ENCODE measurements at places on chromosomes 13 and 19. TPM values are rescaled to one million over a fixed set of nuclear protein-coding genes. Genes with fewer than 3 reads are reported as not detected.
A peak's percentile ranks its signal among the peaks of the same experiment; 100 is the strongest.

GRCh38 chr13:22082030-22082429 lies 411.2 kb downstream of the FGF9 start:
- H3K27me3 ChIP-seq = no peaks in the 10 kb centered on the region
- peaks cover 25% of the 10 kb centered on the region for H3K4me1 ChIP-seq
- H3K27ac ChIP-seq = no peak overlapping the region
- H3K36me3 ChIP-seq = peaks cover 5% of the 10 kb centered on the region
- H3K4me3 ChIP-seq = no peak overlapping the region

DNA sequence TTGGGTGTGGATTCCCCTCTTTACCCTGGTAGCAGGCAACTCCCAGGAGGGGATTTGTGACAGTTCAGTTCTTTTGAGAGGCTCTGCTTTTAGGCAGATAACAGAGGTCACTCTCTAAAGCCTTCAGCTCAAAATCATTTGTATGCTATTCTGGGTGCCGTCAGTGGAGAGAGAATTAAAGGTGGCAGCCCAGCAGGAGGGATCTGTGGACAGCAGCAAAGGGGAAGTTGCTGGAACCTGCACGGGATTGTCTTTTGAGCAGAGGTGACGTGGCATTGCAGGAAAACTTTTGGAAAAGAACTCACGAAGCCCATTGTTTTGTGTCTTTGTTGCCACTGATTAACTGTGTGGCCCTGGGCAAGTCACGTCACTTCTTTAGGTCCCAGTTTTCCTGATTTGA lies 62.4 kb upstream of the C1QTNF9 start:
- no peak overlapping the region for H3K4me3 ChIP-seq
- no peak for DNase-seq
- peaks cover 5% of the 10 kb centered on the region for H3K36me3 ChIP-seq
- no peak overlapping the region for H3K27ac ChIP-seq
- H3K27me3 ChIP-seq = no peaks in the 10 kb centered on the region
- peaks cover 23% of the 10 kb centered on the region for H3K4me1 ChIP-seq

GRCh38 chr19:2288338-2288817 lies 6.4 kb upstream of the PEAK3 start:
- peak overlapping the region; percentile 91 for H3K27ac ChIP-seq
- H3K36me3 ChIP-seq = peaks cover 6% of the 10 kb centered on the region
- H3K4me3 ChIP-seq = peak overlapping the region; percentile 78
- H3K4me1 ChIP-seq = peaks cover 22% of the 10 kb centered on the region
- DNase-seq = no peak

DNA sequence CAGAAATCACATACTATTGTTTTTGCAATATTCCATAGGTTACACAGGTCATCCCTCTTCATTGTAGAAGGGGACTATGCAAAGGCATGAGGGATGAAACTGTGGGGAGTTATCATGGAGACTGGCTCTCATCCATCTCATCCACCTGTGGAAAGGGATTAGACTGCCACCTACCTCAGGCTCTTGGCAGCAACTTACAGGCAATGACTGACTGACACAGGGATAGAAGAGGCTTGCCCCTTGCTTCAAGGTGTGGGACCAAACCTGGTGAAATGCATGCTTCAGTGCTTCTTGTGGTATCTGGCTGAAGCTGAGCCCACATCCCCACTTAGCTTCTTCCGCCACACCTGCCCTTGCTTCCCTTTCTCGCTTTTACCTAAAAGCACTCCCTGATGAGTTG lies 341.3 kb downstream of the GPC5 start:
- H3K27ac ChIP-seq = no peak overlapping the region
- DNase-seq = no peak
- no peaks in the 10 kb centered on the region for H3K36me3 ChIP-seq
- no peaks in the 10 kb centered on the region for H3K4me1 ChIP-seq
- H3K4me3 ChIP-seq = no peak overlapping the region

- H3K27ac ChIP-seq = no peak overlapping the region
- peaks cover 26% of the 10 kb centered on the region for H3K27me3 ChIP-seq
- H3K4me1 ChIP-seq = no peaks in the 10 kb centered on the region
- no peak for DNase-seq
- H3K36me3 ChIP-seq = no peaks in the 10 kb centered on the region
- H3K4me3 ChIP-seq = no peak overlapping the region
Measured at GRCh38 chr13:20109037-20109436, 51.8 kb downstream of the GJA3 start.

KASH5 gene
- total RNA-seq = not detected

DNA sequence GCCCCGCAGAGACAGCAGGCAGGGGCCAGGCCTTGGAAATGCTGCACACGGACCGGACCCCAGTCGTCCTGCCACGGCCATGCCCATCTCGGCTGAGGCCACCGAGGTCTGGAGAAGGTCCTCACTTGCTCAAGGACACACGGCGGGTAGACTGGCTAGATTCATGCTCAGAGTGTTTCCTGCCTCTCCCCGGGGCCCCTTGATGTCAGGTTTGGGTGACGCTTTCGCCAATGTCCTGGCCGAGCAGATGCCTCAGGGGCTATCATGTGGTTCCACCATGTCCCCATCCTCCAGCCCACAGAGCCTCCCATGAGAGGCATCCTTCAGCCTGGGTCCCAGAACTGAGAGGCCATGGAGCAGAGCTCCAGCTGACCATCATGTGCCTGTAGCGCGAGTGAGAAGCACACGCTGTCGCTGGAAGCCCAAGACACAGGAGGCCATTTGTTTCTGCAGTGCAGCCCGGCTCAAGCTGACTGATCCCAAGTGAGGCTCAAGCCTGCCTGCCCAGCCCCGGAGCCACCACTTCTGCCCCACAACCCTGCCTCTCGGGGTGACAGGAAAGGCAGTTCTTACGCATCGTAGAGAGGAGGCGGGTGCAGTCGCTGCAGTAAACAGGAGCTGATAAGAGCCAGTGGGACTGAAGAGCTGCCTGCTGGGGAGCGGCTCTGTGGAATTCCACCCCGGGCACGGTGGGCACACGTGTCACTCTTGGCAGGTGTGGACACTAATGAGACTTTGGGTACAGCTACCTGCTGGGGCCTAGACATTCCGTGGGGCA lies 53.9 kb upstream of the GAS6 start:
- H3K4me1 ChIP-seq = no peaks in the 10 kb centered on the region
- no peak overlapping the region for H3K4me3 ChIP-seq
- DNase-seq = peak; percentile 37

DNA sequence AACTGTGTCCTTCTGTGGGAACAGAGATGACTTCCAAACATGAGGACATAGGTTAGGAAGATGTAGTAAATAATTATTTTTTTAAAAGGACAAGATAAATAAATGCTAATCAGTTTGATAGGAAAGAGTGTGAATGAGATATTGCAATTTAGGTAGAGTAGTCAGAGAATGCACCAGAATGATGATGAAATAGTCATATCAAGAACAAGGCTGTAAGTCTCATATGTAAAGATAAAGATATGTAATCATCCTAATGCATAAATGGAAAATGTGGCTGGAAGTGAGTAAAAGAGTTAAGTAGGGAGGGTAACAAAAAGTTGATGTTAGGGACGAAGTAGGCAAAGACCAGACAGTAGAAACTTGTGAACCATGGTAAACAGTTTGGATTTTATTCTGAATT lies 1041.7 kb upstream of the MIR17HG start:
- no peak overlapping the region for H3K27ac ChIP-seq
- DNase-seq = no peak
- H3K4me3 ChIP-seq = no peak overlapping the region
- no peaks in the 10 kb centered on the region for H3K27me3 ChIP-seq
- no peaks in the 10 kb centered on the region for H3K4me1 ChIP-seq

DNA sequence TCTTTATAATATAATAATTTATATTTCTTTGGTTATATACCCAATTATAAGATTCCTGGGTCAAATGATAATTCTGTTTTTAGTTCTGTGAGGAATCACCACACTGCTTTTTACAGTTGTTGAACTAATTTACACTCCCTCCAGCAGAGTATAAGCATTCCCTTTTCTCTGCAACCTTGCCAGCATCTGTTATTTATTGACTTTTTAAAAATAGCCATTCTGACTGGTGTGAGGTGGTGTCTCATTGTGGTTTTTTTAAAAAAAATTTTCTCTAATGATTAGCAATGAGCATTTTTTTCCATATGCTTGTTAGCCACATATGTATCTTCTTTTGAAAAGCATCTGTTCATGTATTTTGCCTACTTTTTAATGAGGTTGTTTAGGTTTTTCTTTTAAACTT lies 122.2 kb downstream of the ZNF486 start:
- no peaks in the 10 kb centered on the region for H3K4me1 ChIP-seq
- no peak overlapping the region for H3K4me3 ChIP-seq
- DNase-seq = no peak
- H3K27me3 ChIP-seq = no peaks in the 10 kb centered on the region
- H3K27ac ChIP-seq = no peak overlapping the region

- no peaks in the 10 kb centered on the region for H3K4me1 ChIP-seq
- no peaks in the 10 kb centered on the region for H3K27me3 ChIP-seq
- H3K27ac ChIP-seq = no peak overlapping the region
- H3K36me3 ChIP-seq = no peaks in the 10 kb centered on the region
Measured at GRCh38 chr13:78409172-78409571, 194.2 kb downstream of the POU4F1 start.

DNA sequence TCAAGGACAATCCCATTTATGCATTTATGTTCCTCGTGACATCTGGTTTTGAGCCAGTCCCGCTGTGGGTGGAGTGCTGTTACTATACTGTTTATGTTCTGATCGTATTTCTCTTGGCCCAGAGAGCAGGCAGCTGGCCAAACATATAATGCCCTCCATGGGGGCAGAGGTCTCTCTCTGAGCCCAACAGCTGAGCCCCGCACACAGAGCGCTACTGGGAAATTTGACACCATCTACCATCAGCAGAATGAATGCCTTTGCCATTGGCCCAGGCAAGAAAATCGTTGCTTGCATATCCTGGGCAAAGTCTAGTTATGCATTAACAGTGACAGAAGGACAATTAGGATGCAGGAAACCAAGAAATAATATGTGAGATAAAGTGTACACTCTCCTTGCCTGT lies 126.8 kb upstream of the CACNA1A start:
- no peak for DNase-seq
- H3K36me3 ChIP-seq = no peaks in the 10 kb centered on the region
- H3K4me3 ChIP-seq = no peak overlapping the region
- H3K27ac ChIP-seq = no peak overlapping the region
- no peaks in the 10 kb centered on the region for H3K27me3 ChIP-seq

DNA sequence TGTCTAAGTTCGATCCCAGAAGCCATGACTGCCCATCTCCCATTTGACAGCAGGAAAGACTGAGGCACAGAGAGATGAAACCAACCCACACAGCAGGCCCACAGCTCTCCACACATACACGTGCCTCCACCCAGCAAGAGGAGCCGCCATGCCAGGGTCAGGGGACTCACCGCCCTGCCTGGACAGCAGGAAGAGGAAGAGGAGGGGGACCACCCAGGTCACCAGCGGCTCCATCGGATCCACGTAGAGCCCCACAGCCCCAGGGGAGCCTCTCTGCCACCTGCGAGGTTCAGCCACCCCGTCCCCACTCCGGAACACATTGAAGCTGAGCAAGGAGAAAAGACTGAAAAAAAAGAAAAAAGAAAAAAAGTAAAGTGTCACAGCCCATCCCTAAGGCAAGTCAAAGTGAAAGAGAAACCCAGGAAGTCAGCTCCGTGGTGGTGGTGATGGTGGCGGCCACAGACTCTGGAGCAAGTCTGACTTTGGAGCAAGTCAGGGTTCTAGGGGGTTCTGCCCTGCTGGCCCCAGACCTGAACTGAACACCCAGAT lies at the start of gene IL12RB1:
Gene IL12RB1 (minus strand): TSS at position 345 of the 549 bp plus-strand sequence. CDS start 111 bp downstream, at position 234.
- H3K4me1 ChIP-seq = peaks cover 69% of the 10 kb centered on the region
- peak within 1 kb of the TSS; percentile 95 for H3K4me3 ChIP-seq
- DNase-seq = peak; percentile 91
- H3K27me3 ChIP-seq = no peaks in the 10 kb centered on the region
- peak within 1 kb of the TSS; percentile 99 for H3K27ac ChIP-seq

DNA sequence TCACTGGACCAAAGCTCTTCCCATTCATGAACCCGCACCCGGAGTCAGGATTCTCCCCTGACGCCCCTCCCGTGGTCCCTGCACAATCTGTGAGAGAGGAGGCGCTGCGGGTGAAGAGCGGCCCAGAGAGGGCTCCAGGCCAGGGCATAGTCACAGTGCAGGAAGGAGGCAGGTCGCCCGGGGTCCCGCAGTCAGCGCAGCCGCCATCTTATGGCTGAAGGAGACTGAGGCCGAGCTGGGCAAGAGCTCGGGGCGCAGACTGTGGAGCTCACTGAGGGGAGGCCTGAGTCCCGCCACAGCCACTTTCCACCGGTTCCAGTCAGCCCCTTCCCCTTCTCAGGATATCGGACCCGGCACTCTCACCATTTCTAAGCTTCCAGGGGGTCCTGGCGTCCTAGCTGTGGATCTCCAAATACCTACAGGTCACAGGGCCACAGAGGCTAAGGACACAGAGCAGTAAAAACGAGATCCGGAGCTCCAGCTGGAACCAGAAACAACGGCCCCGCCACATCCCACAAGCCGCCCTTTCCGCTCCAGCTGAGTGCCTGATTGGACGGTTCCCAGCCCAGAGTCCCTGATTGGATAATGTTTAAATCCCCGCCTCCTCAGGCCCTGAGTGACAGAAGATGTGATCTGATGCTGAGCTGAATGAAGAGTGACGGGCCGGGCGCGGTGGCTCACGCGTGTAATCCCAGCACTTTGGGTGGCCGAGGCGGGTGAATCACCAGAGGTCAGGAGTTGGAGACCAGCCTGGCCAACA lies at the start of gene ZNF99:
Gene ZNF99 (minus strand): TSS at position 501 of the 760 bp plus-strand sequence. CDS start 135 bp downstream, at position 366.
- DNase-seq = no peak
- no peak within 1 kb of the TSS for H3K27ac ChIP-seq
- H3K4me1 ChIP-seq = no peaks in the 10 kb centered on the region

KL gene
- total RNA-seq = 0.23 TPM

DNA sequence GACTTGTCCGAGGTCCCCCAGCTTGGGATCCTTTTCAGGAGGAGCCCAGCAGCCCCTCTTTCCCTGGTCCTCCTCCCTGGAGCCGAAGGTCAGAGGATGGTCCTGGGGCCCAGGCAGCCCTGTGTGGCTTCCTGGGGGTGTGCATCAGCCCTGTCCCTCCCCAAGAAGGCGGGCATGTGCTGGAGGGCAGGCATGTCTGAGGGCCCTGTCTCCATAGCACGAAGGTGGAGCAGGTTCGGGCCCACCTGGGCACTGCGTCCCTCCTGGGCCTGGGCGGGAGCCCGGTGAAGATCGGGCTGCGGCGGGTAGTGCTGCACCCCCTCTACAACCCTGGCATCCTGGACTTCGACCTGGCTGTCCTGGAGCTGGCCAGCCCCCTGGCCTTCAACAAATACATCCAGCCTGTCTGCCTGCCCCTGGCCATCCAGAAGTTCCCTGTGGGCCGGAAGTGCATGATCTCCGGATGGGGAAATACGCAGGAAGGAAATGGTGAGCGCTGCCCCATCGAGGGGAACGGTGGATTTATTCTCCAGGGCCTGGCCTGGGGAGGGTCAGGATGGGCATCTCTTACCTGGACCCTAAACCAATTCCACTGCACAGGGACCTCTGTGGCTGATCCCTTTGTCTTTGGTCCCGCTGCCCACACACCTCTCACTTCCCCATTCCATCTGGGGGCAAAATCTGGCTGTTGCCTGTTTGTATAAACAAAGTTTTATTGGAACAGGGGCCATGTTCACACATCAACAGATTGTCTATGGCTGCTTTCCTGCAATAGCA lies 10.9 kb downstream of the TIMM13 start:
- H3K36me3 ChIP-seq = no peaks in the 10 kb centered on the region
- H3K4me1 ChIP-seq = peaks cover 2% of the 10 kb centered on the region
- no peak overlapping the region for H3K4me3 ChIP-seq
- DNase-seq = no peak
- H3K27ac ChIP-seq = no peak overlapping the region

- H3K27me3 ChIP-seq = peaks cover 13% of the 10 kb centered on the region
- H3K4me3 ChIP-seq = no peak overlapping the region
- H3K27ac ChIP-seq = no peak overlapping the region
- no peak for DNase-seq
- peaks cover 2% of the 10 kb centered on the region for H3K4me1 ChIP-seq
Measured at GRCh38 chr19:30696514-30696913, 324.3 kb downstream of the ZNF536 start.

AP2A1 gene
- 85.3 TPM for total RNA-seq
